ENCODE measurements at places on chromosomes 4 and X.

GRCh38 chr4:52372747-52373146 lies 286.4 kb downstream of the USP46 start:
- no peak for DNase-seq

DNA sequence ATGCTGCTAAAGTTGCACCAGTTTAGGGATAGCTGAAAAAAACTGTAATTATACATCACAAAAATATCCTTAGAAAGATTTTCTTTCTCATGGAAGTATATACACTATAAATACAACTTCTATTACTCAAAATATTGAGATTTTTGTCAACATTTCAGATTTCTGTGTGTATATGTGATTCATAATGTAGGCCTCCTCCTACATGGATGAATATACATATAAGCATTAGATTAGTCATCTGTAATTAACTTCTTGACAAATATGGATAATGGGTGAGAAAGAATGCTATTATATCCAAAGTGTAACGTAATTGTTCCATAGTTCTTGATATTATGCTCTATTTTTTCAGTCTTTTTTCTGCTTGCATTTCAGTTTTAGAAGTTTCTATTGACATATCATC lies 124.9 kb downstream of the CBLL2 start:
- DNase-seq: no peak

GRCh38 chr4:33739884-33740632 lies 2504.3 kb downstream of the ARAP2 start:
- no peak for DNase-seq

- no peak for DNase-seq
Measured at GRCh38 chr4:38387348-38387747, 276.7 kb upstream of the KLF3 start.

DNA sequence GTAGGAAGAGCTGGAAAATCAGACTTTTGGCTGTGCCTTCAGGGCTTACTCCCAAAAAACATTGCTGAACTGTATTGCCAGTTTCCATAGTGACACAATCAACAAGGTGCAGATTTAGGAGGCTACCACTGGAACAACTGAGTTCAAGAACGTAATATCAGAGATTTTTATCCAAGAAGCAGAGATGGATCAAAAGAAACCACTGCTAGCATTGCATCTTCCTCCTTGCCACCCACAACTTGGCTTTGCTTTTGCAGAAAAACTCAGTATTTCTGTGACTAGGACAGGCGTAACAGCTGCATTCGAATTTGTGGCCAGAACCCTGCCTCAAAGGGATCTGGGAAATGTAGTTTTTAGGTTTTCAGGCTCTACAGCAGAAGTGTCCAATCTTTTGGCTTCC lies 27.8 kb upstream of the WDFY3 start:
- no peak for DNase-seq

- no peak for DNase-seq
Measured at GRCh38 chrX:57044245-57044644, 48.9 kb upstream of the SPIN3 start.

Data from GOT3 (cell line).